Stimulated activated CD8-positive, alpha-beta memory T cell treated with anti-CD3 and anti-CD28 coated beads, Interleukin-15, amount 100 ng/mL, for 48 hours (primary cell): ENCODE measurements at places on chromosomes 5 and 9.
A peak's percentile ranks its signal among the peaks of the same experiment; 100 is the strongest.

DNA sequence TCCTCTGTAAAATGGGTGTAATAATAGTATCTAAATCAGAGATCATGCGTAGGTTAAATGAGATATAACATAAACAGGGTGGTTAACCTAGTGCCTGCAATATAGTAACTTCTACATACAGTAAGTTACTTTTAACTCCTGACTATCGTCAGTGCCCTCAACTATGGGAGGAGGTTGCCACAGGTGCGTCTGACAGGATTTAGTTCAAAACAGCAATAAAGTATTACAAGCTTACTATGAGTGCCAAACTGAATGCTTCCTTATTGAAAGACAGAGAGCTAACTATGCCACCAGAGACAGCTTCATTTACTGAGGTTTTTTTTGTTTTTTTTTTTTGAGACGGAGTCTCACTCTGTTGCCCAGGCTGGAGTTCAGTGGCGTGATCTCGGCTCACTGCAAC, 209.0 kb downstream of the ADAMTSL1 start:
- no peak for DNase-seq

DNA sequence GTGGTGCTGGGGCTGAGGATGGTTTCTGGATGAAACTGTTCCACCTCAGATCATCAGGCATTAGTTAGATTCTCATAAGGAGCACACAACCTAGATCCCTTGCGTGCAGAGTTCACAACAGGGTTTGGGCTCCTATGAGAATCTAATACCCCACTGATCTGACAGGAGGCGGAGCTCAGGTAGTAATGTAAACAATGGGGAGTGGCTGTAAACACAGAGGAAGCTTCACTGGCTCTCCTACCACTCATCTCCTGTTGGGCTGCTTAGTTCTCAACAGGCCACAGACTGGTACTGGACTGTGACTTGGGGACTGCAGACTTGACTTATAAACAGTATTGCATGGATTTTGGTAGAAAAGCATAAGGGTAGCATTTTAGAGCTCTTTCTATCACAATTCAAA, 870.7 kb upstream of the CDH10 start:
- DNase-seq: no peak

GRCh38 chr9:35651956-35652828, 1.5 kb upstream of the SIT1 start:
- no peak for DNase-seq

DNA sequence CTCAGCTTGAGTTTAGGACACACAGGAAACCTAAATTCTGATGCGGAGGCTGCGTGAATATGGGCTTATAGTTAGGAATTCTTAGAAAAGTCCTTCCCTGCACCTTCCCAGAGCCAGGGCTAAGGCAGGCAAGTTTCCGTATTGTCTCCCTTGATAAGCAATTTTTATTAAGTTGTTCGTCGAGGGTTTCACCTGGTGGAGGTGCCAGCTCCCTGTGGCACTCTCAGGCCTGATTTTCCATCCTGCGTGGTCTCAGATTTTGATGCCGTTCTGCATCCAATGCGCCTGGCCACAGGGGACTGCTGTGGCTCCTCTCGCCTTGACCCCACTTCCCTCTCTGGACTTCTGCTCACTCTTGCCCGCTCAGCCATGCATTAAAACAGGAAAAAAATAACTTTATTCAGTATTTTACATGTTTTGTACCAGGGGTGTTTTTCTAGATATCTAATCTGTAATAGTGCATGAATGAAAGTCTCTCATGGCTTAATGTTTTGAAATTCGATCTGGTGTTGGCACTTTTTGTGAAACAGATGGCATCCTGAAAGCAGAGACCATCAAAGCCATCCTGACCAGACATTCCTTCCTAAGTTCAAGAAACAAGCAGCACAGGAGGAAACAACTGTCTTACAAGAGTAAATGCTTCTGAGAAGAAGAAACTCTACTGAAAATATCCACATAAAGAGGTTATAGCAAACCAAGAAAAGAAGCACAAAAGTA, 50.7 kb downstream of the TRIP13 start:
- no peak for DNase-seq

GRCh38 chr9:38424918-38425317, 664 bp upstream of the IGFBPL1 start:
- no peak for DNase-seq

GRCh38 chr5:131570757-131571156, 64.3 kb downstream of the RAPGEF6 start:
- no peak for DNase-seq

DNA sequence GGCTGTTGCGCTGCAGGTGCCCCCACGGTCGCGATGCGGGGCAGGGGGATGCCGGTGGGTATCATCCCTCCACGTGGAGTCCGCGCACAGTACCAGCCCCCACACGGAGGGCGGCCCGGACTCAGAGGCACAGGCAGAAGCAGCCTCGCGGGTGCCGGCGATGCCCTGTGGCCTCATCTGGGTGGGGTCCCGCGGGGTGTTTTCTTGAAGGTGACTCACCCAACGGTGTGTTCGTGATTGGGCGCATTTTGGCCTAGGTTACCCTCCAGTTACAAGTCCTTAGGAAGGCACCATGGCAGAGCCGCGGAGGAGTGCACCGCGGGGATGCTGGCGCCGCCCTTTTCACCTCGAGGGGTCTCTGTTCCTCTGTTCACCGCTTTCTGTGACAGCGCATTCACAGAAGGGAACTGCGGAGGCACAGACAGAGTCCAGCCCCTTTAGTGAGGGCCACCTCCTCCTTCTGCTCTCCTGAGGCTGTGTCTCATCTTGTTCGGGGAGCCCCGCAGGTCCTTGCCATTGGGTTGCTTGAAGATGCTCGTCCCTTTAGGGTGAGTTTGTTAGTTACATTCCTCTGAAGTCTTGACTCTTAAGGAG, 21.6 kb upstream of the EXOC3 start:
- DNase-seq: no peak

DNA sequence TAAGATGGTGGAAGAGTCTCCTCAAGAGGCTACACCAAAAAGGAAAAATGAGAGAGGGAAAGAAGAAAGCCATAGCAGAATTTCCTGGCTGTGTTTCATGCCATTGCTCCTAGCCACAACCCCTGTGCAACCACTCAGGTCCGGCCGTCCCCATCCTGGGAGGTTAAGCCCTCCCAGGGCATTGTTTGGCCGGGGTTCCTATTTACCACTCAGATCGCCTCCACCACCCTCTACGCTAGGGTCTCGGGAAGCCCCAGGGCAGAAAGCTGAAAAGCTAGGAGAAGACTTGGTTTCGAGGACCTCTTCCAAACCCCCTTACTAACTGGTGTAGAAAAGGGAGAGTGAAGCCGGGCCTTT, 715 bp downstream of the RC3H2 start:
- DNase-seq: peak; percentile 7

GRCh38 chr9:114304416-114305188, 18.3 kb upstream of the ORM1 start:
- no peak for DNase-seq

GRCh38 chr5:172428224-172429166, 25.8 kb downstream of the SH3PXD2B start:
- DNase-seq: no peak

- no peak for DNase-seq
These were observed 10.2 kb downstream of the NREP start for GRCh38 chr5:111746791-111747190.

GRCh38 chr5:179430193-179431175, 85.2 kb upstream of the ADAMTS2 start:
- DNase-seq: no peak

- DNase-seq: no peak
These were observed 75.2 kb upstream of the CTSL start for GRCh38 chr9:87650611-87651295.

- no peak for DNase-seq
These were observed 88.4 kb downstream of the PTCD2 start for GRCh38 chr5:72408603-72409002.

DNA sequence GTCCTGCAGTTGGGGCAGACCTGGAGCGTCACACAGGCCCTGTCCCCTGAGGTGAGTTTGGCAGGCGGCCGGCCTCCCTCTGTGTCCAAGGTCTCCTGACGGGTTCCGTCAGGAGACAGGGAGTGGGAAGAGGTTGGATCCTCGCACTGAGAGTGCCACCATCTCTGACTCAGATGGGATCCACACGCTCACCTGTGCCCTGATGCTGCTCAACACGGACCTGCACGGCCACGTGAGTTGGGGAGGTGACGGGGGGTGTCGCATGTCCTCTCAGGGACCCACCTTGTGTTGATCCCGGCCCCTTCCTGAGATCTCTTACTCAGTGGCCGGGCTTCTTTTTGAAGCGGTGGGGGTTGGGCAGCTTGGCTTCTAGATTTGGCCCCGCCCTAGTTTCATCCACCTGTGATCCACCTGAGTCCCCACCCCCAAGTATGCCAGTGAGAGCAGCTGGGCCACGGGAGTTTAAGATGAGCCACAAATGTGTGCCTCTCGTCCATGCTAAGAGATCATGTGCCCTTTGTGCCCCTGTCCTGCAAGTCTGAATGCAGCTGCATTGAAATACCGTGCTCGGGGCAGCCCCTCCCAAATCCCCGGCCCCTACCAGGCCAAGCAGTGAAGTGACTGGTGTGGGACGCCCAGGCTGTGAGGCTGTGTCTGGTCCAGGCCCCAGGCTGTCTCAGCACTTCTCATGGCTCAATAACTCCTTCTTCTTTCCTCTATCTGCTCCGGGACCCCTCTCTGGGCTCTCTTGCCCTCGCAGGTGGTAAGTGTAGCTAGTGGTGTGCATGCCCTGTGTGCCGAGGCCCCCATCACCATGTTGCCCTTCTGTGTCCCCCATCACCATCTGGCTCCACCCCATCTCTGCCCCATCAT, 27.2 kb downstream of the PSD2 start:
- DNase-seq: no peak

DNA sequence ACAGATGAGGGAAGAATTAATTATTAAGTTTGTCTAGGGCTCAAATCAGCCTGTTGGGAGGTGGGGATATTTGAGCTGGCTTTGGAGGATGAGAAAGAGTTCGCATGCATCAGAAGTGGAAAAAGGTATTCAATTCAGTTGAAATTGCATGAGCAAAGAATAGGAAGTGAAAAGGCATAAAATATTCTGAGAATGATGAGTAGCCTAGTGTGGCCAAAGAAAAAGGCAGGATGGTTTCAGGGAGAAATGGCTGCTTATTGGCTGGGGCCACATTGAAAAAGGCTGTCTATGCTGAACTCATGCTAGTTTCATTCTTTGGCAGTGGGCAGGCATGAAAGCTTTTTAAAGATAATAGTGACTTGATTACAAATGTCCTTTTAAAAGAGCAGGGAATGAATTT, 235.4 kb upstream of the RIOK2 start:
- DNase-seq: no peak

DNA sequence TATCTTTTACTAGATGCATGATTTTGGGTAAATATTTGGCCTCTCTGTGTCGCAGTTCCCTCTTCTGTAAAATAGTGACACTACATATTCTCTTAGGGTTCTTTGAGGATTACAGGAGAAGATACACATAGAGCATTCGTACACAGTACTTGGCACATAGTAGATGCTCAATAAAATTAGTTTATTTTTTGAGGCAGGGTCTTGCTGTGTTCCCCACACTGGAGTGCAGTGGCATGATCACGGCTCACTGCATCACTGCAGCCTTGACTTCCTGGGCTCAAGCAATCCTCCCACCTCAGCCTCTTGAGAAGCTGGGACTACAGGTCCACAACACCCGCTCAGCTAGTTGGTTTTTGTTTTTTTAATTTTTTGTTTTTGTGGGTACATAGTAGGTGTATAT, 1.6 kb downstream of the SCAI start:
- no peak for DNase-seq

- DNase-seq: no peak
These were observed 616.6 kb downstream of the IRX1 start for GRCh38 chr5:4212071-4212739.

- no peak for DNase-seq
These were observed 474.2 kb upstream of the RIOK2 start for GRCh38 chr5:97657239-97657638.

GRCh38 chr9:22211588-22212360, 202.7 kb upstream of the CDKN2B start:
- no peak for DNase-seq

GRCh38 chr5:42985129-42986037, 54.7 kb downstream of the ANXA2R start:
- DNase-seq: no peak

- DNase-seq: no peak
These were observed 65.3 kb downstream of the CDC14B start for GRCh38 chr9:96554326-96554725.

- no peak for DNase-seq
These were observed 2.6 kb upstream of the AFAP1L1 start for GRCh38 chr5:149268928-149269557.

DNA sequence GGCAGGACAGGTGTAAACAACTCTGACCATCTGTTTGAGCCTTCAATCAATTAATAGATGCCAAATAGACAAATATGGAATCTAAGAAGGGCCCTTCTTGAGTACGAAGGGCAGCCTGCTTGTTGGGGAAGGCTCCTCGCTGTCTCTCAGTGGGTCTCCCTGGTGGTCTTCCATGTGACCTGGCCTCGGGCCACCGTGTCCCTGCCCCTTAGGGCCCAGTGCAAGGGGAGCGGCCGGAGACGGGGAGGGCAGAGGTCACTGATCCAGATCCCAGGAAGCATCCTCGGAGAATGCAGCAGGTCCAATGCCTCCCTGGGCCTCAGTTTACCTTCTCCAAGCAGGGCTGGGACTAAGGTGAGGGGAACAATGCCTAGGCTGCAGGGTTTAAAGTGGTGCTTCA, 2.5 kb downstream of the DBH start:
- no peak for DNase-seq

DNA sequence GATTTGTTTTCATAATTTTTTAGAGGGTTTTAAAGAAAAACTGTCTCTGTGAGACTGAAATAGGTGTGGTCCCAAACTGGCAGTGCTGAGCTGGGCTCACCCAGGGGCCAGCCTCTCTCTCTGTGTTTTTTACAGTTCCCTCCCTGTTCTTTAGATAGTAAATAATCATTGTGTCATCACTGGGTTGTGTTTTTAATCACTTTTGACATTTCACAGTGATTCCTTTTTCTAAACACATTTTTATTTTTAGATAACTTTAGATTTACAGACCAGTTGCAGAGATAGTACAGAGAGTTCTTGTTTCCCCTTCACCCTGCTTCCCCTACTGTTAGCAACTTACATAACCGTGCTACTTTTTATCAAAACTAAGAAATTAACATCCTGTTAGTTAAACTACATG, 44.4 kb downstream of the MAP1B start:
- no peak for DNase-seq

DNA sequence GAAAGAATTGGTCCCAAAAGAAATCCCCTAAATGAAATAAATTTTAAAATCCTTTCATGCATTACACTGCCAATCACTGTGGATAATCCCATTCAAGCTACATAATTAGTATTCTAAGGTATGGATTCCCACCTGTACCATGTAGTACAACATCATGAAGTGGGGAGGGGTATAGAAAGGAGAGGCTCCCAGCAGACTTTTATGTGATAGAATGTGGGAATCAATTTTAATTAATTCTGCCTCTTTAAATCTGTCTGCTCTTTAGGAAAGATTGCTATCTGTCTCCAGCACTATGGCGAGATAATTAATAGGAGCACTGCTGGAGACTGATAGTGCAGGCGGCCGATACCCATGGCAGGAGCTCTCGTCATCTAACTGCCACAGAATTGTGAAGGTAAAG, 95.4 kb downstream of the CDH12 start:
- DNase-seq: no peak

- DNase-seq: no peak
These were observed 8.6 kb upstream of the PRRX2 start for GRCh38 chr9:129656795-129657390.
